ENCODE measurements at places on chromosomes 16 and 17.

DNA sequence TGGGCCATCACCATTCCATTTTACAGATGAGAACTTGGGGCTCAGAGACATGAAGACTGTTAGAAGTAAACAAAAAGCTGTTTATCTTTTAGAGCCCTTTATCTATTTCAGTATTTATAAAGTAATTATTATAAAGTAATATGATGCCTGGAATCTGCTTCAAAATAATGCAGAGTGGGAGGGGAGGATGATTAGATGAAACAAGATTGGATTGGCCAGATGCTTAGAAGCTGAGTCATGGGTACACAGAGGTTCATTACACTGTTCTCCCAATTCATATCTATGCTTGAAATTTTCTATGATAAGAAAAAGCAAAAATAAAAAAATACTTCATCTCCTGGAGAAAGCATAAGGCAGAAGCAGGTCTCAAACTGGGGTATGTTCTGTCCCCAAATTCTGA lies 29.4 kb downstream of the TOM1L2 start:
- DNase-seq = no peak
- peaks cover 67% of the 10 kb centered on the region for H3K4me1 ChIP-seq
- no peak overlapping the region for H3K4me3 ChIP-seq
- no peaks in the 10 kb centered on the region for H3K27me3 ChIP-seq

DNA sequence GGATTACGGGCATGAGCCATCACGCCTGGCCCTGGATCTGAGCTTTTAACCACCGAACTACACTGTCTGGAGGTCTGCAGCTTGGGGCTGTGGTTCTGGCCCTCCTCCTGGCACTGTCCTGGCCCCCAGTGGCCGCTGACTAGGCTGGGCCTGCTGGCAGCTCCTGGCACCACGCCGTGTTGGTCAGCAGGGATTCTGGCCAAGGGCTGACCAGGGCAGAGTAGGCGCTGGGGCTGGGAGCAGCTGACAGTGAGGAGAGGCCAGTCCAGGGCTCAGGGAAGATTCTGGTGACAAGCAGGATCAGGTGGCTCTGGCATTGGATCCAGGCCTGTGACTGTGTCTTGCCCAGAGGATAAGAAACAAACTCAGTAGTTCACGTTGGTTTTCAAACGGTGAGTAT lies 14.6 kb downstream of the EEF2K start:
- H3K36me3 ChIP-seq = no peaks in the 10 kb centered on the region
- H3K4me3 ChIP-seq = no peak overlapping the region
- H3K27ac ChIP-seq = peak overlapping the region; percentile 64
- no peaks in the 10 kb centered on the region for H3K27me3 ChIP-seq
- peaks cover 36% of the 10 kb centered on the region for H3K4me1 ChIP-seq

DNA sequence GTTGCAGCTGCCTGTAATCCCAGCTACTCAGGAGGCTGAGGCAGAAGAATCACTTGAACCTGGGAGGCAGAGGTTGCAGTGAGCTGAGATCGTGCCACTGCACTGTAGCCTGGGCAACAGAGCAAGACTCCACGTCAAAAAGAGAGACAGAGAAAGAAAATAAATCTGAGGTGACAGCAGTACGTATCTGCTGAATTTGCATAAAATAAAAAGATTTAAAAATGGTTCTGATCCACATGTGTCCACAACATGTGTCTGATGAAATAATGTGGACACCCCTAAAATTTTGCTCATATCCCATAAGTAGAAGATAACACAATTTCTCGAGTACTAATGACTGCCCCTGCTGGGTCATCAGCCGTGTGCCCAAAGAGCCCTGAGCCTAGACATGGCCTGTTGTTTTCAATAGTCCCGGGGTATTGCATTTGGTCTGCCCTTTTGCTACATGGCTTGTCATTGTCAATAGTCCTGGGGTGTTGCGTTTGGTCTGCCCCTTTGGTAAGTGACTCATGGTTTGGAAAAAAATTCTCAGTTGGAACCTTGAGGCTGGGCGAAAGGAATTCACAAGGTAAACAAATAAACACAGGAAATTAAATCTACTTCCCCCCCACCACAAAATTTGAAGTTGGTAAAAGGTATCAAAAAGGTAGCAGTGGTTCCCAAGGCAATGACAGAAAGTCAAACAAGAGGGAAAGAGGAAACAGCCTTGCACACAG lies 434.6 kb upstream of the MAF start:
- no peak overlapping the region for H3K4me3 ChIP-seq
- no peaks in the 10 kb centered on the region for H3K27me3 ChIP-seq
- H3K4me1 ChIP-seq = no peaks in the 10 kb centered on the region
- H3K36me3 ChIP-seq = no peaks in the 10 kb centered on the region

GRCh38 chr16:50253514-50253910 lies 12.8 kb upstream of the ADCY7 start:
- H3K27ac ChIP-seq = no peak overlapping the region
- no peaks in the 10 kb centered on the region for H3K36me3 ChIP-seq
- DNase-seq = no peak
- no peaks in the 10 kb centered on the region for H3K4me1 ChIP-seq
- H3K27me3 ChIP-seq = no peaks in the 10 kb centered on the region

- H3K4me1 ChIP-seq = peaks cover 37% of the 10 kb centered on the region
- peaks cover 25% of the 10 kb centered on the region for H3K36me3 ChIP-seq
- no peaks in the 10 kb centered on the region for H3K27me3 ChIP-seq
- H3K4me3 ChIP-seq = peak overlapping the region; percentile 78
Observed at GRCh38 chr16:4694642-4695451, 1.5 kb downstream of the NUDT16L1 start.

DNA sequence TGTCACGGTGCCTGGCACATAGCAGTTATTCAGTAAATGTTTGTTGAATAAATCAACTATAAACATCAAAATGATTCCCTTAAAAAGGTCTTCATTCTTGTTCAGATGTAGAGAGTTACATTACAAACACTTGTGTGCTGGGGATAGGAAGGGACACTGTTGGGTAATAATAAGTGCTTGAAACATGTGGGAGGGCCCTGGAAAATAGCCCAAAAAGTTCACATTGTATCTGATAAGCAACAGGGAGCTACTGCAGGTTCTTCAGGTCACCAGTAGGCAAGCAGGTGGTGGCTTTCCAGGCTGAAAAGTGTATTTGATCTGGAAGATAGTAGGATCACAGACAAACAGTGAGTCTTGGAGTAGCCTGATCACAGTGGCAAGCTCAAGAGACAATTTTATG lies 19.0 kb upstream of the ZNF652 start:
- no peak overlapping the region for H3K4me3 ChIP-seq
- no peak for DNase-seq
- H3K27ac ChIP-seq = no peak overlapping the region
- no peaks in the 10 kb centered on the region for H3K27me3 ChIP-seq
- H3K4me1 ChIP-seq = no peaks in the 10 kb centered on the region

Data from vagina (tissue), 2 donors.